ENCODE measurements at places on chromosomes 3 and 15.

- DNase-seq, result no peak
Measured at GRCh38 chr15:32853592-32853991, 135.8 kb downstream of the GREM1 start.

DNA sequence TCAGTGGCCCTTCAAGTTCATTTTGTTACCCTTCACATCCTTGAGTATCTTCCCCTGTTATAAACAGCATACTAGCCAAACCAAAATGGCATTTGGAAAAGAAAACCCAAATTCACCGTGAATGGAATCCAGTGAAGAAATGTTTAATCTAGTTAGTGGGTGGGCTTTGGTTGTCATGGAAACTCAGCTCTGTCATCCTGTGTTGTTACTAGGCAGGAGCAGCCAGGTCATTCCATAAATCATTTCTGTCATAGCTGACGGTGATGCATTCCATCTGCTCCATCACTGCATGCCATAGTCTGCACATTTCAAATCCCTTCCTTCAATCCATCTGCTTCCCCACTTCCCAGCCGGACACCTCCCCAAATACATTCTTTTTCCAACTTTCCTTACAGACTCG lies 140.4 kb upstream of the CGNL1 start:
- no peak for DNase-seq

DNA sequence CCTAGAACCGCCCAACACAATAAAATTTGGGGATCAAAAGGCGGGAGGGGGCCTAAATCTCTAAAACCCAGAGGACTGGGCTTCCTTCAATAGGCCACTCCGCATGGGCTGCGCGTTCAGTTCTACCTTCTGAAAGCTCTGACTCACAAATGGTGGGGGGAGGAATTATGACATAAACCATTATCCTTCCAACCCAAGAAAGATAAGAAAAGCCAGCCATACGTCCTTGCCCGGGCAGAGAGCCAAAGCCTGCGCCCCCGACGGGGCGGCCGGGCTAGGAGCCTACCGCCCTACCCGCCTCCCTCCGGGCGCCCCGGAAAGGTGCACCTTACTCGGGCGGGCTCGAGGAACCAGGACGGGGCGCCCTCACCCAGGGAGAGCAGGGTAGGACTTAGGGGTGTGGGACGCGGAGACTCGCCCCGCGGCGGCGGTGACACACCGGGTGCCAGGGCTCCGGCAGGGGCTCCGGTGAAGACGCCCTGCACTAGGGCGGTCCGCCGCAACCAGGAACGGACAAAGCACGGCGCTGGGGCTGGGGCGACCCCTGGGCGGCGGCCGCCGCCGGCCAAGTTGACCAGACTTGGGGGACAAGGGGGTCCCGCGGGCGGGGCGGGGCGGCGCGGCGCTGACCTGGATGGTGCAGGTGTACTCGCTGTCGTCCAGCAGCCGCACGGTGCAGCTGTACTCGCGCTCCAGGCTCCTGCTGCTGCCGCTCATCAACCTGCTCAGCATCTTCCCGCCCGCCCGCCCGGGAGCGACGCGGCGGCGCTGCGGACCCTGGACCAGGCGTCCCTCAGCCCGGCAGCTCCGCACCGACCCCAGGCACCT lies 534 bp downstream of the FRMD5 start:
- peak; percentile 13 for DNase-seq

GRCh38 chr3:178669022-178669601 lies 132.9 kb downstream of the KCNMB2 start:
- no peak for DNase-seq

DNA sequence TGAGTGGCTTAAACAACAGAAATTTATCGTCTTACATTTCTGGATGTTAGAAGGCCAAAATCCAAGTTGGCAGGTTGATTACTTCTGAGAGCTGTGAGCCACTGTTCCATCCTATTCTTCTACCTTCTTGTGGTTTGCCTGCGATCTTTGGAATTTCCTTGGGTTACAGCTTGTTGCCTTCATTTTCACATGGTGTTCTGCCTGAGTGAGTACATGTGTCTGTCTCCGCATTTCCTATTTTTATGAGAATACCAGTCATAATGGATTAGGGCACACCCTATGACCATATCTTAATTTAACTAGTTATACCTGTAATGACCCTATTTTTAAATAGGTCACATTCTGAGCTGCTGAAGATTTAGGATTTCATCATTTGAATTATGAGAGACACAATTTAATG lies 294.3 kb downstream of the CNTN4 start:
- no peak for DNase-seq

- DNase-seq, result no peak
Measured at GRCh38 chr15:58080398-58080797, 14.9 kb upstream of the ALDH1A2 start.

DNA sequence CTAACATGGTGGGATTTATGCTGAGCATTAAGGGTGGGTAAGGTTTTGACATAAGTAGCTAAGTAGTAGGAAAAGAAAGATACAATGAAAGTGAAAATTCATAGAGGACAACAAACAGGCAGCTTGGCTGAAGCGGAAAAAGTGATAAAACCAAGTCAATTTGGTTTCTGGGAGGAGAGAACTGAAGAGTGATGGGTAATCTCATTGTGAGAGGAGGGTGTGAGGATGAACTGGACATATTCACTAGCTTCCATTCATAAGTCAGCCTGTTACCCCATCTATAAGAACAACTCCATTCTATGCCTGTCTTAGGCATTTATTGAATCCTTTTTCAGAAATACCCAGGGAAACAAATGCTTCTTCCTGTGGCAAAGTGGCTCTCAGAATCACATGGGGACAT lies 67.1 kb upstream of the BBX start:
- no peak for DNase-seq

DNA sequence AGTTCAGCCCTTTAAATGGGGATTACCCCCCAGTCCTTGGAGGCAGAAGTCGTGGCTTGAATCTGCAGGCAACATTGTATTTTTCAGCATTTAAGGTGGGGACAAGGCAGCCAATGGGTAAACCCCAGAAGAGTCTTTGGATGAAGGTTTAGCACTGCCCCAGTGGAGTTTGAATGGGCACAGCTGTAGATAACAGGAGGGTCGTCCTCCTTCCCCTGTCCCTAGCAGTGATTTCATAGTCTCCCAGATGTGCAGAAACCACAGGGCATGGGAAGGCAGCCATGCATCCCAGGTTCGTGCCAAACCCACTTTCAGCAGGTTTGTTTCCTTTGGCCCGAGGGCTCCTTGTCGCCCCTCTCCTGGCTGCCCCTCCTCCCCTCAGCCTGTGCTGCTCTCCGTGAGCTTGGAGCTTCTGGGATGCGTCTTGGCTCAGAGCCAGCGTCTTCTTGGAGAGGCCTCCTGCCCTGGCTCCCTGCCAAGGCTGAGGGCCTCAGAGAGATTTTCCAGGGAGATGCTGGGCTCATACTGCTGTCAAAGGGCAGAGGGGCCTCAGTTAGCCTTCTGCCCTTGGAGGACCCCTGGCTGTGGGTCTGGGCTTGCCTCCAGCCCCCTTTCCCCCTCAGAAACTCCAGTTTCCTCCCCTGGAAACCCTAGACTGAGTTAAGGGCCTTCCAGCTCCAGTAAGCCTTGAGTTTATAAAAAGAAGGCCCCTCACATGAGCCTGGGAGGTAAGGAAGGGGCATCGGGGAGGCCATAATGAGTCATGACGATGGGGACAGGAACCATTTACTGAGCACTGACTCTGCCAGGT lies 48.9 kb upstream of the POLG start:
- peak; percentile 71 for DNase-seq

GRCh38 chr3:32078085-32078634 lies 28.3 kb upstream of the GPD1L start:
- no peak for DNase-seq

DNA sequence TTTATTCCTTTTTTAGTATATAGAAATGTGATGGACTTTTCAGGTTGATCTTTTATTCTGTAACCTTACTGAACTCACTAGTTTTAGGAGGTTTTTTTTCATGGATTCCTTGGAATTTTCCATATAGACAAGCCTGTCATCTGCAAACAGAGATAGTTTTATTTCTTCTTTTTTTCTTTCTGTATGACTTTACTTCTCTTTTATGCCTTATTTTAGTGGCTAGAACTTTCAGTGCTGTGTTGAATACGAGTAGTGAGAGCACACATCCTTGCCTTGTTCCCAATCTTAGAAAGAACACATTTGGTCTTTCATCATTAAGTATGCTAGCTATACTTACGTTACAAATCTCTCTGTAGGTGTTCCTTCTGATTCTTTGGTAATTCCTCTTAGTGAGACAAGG lies 336.5 kb downstream of the PTPRG start:
- no peak for DNase-seq

DNA sequence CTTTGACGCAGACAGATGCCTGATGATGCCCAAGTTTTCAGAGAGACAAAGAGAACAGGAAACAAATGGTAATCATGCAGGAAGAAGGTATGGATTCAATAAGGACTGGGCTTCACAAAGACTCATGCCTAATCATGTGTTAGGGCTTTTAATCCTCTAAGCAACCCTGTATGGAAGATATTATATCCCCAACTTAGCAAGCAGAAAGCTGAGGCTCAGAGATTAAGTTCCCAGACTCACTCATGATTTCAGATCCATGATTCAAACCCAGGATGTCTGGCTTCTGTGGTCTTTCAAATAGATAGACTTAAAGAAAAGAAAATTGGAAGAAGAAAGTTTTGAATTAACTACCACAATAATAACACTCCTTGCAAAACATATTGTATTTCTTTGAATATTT lies 4.1 kb upstream of the CLASP2 start:
- DNase-seq, result no peak

- DNase-seq, result no peak
Measured at GRCh38 chr3:122533480-122533879, 18.7 kb upstream of the KPNA1 start.

GRCh38 chr3:52891164-52891563 lies 6.2 kb downstream of the STIMATE start:
- DNase-seq, result no peak
